ENCODE measurements at places on chromosomes 5 and 9.

DNA sequence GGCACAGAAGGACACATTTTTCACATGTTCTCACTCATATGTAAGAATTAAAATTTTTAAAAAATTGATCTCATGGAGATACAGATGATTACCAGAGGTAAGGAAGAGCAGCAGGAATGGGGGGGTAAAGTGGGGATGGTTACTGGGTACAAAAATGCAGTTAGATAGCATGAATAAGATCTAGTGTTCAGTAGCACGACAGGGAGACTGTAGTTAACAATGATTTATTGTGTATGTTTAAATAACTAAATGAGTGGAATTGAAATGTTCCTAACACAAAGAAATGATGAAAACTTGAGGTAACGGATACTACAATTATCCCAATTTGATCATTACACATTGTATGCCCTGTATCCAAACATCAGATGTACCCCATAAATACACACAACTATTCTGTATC is 15.2 kb upstream of the TGFBI start:
- DNase-seq, result no peak

- DNase-seq, result no peak
These were observed 166.3 kb downstream of the CRB2 start for GRCh38 chr9:123522251-123522650.

DNA sequence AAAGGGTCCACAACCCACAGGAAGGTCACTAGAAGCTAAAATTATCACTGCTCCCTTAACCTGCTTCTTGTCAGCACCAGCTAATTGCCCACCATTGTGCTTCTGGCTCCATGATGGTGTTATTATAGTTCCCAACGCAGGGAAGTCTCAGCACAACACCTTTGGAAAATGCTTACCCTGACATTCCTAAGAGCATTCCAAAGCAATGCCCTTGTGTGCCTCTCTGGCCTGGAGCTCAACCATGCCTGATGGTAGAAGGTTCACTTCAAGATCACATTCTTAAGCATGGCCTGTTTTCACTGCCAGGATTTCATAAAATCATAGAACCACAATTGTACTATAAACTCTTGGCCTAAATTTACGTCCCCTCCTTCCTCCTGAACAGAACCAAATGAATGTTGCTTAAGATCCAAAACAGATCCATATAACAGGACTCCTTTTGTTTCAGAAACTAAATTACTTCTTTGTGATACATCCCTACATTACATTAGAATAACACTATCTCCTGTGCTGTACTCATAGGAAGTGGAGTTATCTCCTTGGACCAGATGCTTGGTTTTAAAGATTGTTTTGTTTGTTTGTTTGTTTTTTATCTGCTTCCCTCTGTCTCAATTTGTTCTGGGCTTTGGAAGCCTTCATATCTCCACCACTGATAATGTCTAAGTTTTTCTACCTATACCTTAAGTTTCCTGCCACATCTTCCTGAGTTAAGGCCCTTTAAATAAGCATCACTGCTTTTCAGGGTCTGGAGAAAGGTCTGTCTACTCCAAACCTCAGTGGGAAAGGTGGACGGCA is 32.1 kb downstream of the ARL15 start:
- DNase-seq, result no peak

- no peak for DNase-seq
These were observed 92.9 kb downstream of the PALM2AKAP2 start for GRCh38 chr9:109872901-109873300.

- no peak for DNase-seq
These were observed 11.4 kb downstream of the AIF1L start for GRCh38 chr9:131107760-131108159.

- no peak for DNase-seq
These were observed 86.2 kb upstream of the RETREG1 start for GRCh38 chr5:16702964-16703363.

DNA sequence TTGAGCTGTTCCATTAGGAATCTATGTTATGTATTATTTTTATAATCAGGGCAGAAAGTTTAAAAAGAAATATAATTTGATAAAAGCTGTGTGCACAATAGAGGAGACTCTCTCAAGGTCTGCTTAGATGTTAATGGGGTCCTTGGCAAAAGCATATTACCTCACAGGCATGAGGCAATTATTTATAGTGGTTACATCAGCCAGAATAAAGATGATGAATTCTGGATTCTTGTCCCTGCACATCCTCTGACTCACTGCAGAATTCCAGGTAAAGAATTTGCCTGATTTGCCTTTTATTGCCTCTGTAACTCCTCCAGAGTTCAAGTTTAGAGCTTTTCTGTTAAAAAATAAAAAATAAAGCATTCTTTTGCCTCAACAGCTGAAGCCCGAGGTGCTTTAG is 253.6 kb downstream of the MAST4 start:
- no peak for DNase-seq

GRCh38 chr5:14660833-14661232 is 3.7 kb upstream of the OTULIN start:
- no peak for DNase-seq

GRCh38 chr9:122498883-122499288 is 11.7 kb upstream of the OR1J2 start:
- DNase-seq, result peak; percentile 90

DNA sequence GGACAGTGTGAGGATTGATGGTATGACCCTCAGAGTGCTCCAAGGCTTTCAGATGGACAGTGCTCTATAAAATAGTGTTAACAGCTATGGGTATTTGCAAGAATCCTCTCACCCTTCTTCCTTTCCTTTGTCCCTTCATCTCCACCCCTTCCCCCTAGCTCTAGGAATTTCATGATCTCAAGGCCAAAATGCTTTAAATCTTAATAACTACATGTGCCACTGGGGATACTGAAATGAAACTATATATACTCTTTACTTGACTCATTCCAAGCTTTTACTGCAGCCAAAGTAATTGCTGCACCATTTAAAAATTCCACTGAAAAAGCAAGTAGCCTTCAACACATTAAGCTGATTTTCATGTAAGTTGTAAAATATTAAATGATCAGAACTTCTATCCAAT is 361.6 kb upstream of the SLC30A5 start:
- DNase-seq, result no peak

DNA sequence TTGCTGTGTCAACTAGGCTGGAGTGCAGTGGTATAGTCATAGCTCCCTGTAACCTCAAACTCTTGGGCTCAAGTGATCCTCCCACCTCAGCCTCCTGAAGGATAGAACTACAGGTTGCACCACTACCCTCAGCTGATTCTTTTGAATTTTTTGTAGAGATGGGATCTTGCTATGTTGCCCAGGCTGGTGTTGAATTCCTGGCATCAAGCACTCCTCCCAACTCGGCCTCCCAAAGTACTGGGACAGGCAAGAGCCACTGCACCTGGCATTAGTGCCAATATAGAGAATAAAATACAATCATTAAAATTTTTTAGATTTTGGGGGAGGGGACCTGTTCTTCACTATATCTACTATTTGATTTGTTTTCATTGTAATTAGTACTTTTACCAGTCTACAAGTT is 15.4 kb downstream of the PPIP5K2 start:
- DNase-seq, result no peak

- no peak for DNase-seq
These were observed 6.9 kb downstream of the DNAI1 start for GRCh38 chr9:34465468-34465867.

DNA sequence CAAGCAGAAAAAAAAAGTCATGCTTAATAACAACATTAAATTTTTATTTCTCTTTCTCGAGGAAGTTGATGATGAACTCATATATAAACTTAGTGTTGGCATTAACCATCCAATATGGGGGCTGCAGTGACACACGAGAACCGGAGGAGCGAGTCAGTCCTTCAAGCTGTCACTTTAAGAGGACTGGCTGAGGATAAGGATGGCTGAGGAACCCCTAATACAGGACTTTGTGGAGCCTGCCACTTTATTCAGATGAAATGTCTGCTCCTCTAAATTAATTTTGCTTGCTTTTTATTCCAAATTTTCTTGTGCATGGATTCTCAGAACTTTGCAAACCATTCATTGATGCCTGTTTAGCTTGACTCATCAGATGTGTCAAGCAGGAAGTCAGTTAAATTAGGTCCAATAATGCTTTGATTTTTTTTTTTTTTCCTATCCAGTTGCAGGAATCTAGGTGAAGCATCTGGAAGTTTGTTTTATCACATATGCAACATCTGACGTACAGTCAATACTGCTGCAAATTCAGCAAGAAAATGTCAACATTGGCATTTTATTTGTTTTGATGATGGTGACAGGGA is 144.2 kb upstream of the COL5A1 start:
- DNase-seq, result no peak

DNA sequence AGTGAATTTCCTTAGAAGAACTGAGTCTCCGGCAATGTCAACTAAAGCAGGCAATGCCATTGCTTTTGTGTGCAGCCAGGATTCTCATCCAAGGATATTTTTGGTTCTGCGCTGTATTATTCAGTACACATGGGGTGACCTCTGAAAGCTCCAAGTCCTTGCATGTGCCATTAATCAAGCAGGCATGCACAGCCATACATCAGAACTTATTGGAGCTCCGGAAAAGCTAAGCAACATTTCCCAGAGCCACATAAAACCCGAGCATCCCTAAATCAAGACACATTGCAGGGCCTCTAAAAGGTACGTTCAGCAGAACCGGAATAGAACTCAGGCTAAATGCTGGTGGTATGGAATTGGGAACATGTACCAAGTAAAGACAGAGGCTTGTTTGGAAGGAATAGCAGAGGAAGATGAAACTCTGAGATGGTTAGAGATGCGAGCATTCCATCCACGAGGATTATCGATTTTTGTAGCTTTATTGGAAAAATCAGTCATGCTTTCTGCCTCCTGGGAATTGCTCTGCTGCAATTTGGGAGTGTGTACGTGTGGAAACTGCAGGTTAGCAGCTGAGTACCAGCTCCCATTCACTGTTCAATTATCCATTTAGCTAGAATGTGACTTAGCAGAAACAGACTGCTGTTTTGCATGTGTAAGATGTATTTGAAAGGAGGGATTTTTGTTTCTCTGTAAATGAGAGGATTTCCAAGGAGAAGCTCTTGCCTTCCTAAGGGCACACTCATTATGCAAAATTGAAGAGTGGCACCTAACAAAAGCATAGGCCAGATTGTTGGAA is 143.7 kb upstream of the WWC1 start:
- DNase-seq, result no peak

DNA sequence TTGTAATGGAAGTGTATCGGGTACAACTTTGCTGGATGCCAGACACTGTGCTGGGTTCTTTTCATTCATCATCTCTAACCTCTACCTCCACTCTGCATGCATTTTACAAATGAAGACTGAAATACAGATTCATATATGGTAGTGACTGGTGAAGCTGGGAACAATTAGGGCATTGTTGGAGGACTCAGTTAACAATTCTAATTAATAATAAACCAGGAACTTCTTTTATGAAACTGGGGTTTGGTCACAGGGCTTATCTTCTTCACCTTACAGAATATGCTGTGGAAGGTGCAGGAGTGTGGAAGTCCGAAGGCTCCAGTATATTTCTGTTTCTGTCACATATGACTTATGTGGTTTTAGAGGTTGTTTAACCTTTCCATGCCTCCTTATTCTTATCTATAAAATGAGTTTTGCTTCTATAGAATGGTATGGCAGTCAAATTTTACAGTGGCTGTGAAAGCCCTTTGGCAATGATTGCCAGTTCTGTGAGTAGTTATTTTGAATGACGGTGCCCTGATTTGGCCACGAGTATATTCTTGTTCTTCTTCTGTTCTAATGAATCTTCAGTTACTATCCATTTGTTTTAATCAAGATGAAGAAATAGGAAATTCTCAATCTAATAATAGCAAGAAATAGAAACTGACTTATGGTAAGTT is 284.7 kb downstream of the GABRB2 start:
- no peak for DNase-seq

- DNase-seq, result no peak
These were observed 24.0 kb downstream of the PTGES2 start for GRCh38 chr9:128103589-128103962.

GRCh38 chr9:21804791-21805190 is 2.4 kb downstream of the MTAP start:
- DNase-seq, result no peak

GRCh38 chr5:77083088-77083487 is 4.0 kb downstream of the ZBED3 start:
- peak; percentile 88 for DNase-seq

- DNase-seq, result no peak
These were observed 84.3 kb upstream of the COL5A1 start for GRCh38 chr9:134557331-134557730.

DNA sequence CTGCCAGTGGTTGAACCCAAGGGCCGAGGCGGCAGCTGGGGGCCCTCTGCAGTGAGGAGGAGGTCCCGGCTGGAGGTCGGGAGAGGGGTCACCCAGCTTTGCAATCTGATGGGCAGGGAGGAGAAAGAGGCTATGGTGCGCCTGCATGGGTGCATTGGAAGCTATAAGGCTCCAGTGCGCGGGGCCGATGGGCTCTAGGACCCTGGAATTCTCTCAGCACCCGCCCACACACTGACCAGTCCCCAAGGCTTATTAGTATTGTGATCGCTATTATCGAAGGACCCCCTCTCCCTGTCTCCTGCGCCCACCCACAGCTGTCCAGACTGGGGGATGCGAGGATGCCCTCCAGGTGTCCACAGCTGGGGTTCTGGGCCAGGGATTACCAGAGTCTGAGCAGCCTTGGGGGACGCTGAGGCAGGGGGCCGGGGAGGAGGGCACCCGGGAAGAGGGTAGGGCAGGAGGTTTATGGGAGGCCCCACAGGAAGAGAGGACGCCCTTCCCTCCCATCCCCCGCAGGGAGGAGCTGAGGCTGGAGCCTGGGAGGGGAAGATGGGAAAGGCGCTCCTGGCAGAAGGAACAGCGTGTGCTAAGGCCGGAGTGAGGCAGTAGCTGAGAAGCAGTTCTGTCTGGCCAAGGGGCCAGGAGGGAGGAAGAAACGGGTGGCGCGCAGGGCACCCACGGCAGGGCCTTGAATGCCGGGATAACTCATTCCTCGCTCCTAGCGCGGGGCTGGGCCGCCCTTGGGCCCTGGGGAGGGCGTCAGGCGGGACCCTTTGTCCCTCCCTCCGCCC is 24.2 kb downstream of the C9orf50 start:
- no peak for DNase-seq

DNA sequence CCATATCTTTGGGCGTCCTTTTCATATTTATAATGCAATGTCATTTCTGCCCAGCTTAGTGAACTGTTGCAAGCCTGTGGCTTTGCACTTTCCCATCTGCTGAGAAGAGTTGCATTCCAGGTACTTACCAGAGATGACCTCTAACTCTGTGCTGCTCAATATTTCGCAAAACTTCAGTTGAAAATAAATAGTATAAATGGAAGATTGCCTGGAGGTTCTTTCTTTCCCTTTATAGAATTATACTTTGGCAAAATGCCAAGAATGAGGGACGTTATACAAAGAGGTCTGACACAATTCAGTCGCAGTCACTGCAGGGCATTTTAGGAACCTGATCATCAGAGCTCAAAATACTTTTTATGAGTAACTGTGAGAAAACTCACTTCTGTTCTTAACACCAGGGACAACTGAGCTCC is 18.9 kb upstream of the VLDLR start:
- peak; percentile 2 for DNase-seq

DNA sequence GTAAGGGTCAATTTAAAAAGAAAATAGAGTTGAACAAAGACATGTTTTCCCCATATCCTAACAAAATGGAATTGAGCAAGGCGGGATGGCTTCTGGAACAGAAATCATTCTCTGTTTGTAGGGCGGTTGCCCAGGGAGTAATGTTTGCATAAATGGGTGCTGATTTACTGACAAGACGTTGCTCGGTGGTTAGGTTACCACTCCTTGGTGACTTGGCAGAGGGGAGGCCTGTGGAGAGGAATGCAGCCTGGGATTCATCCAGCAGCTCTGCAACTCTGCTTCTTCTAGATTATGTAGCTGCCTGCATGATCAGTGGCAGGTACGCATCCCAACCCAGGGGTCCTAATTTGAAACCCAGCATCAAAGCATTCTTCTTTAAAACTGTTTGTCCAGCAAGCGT is 200.2 kb downstream of the CFAP90 start:
- no peak for DNase-seq
